ENCODE measurements at places on chromosomes 6 and 20.

GRCh38 chr6:152271776-152272464 is 365.2 kb downstream of the SYNE1 start:
- DNase-seq = no peak

GRCh38 chr6:150126641-150127291 is 16.1 kb upstream of the PPP1R14C start:
- DNase-seq = no peak

- no peak for DNase-seq
Measured at GRCh38 chr6:129124347-129124746, 241.4 kb downstream of the LAMA2 start.

GRCh38 chr6:69735027-69735426 is 61.8 kb downstream of the LMBRD1 start:
- DNase-seq = no peak

- DNase-seq = no peak
Measured at GRCh38 chr6:43639984-43640800, 4.6 kb downstream of the MAD2L1BP start.

- DNase-seq = no peak
Measured at GRCh38 chr6:111625461-111626391, 20.0 kb upstream of the TRAF3IP2 start.

GRCh38 chr20:24996449-24997377 is 4.2 kb upstream of the APMAP start:
- DNase-seq = no peak

GRCh38 chr6:124010574-124010973 is 206.9 kb downstream of the NKAIN2 start:
- DNase-seq = no peak

GRCh38 chr20:50285376-50286173 is 94.9 kb downstream of the CEBPB start:
- DNase-seq = no peak

- peak; percentile 42 for DNase-seq
Measured at GRCh38 chr6:130872250-130873095, 45.3 kb downstream of the SMLR1 start.

DNA sequence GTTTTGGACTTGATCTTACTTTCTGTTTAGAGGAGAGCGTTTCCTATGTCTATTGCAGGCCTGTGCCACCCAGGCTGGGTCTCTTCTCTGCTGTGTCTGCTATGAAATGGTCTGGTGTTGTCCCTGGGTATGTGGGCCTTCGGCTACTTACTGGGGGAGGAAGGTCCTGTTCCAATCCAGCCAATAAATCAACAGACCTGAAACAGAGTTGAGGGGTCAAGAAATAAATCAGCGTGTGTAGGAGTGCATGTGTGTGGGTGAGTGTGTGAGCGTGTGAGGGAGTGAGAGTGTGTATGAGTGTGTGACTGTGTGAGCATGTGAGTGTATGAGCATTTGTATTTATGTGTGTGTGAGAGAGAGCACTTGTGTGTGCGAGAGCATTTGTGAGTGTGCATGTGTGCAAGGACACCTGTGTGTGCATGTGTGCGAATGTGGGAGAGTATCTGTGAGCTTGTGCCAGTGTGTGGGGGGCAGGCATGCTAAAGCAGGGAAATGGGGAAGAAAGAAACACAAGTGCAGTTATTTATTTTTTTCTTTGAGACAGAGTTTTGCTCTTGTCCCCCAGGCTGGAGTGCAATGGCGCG is 86.3 kb upstream of the PMEPA1 start:
- DNase-seq = no peak

DNA sequence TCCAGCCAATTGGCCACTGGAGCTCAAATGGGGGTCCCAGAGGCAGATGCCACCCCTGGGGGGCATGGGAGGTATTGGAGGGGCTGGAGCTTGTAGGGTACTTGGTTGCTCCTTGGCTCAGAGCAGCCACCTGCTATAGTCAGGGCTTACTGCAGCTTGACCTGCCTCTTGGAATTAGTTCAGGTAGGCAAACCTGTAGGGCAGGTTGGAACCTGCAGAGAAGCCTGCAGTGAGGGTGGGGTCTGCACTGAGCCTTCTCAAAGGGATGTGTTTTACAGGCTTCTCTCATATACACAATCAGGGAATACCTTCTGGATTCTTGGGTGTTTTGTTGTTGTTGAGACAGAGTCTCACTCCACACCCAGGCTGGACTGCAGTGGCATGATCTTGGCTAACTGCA is 94.2 kb upstream of the MYL9 start:
- no peak for DNase-seq

DNA sequence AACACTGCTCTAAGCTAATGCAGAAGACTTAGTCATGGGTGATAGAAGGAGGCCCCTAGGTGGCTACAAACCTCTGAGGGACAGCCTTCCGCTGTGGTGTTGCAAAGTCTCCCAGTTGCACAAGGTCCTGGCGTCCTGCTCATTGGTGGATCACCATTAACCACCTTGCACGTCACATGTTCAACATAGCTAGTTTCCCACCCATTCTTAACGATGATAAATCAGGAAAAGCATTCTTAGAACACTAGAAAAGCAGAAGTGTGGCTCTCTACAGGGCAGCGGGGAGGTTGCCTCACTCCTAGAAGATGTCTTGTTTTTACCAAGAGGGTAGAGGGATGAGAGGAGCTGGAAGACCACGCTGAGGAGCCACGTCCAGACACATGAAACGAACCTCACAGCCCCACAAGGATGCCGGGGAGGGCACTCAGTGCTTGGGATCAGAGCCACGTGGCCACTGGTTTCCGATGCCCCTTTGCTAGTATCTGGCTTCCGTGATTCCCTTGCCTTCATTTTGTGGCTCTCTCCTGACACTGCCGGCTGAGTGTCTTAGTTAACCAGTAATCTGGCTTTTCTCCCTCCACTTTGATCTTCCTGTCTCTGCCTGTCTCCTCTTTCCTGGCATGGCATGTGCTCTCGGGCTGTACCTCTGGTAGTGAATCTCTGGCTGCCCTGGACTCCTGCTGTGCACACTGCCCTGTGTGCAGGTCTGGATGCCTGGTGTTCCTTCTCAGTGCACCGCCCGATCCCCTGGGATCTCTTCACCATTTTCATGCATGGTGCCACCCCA is 91.4 kb upstream of the NEDD9 start:
- no peak for DNase-seq

GRCh38 chr6:5876076-5876475 is 130.6 kb downstream of the NRN1 start:
- DNase-seq = no peak

DNA sequence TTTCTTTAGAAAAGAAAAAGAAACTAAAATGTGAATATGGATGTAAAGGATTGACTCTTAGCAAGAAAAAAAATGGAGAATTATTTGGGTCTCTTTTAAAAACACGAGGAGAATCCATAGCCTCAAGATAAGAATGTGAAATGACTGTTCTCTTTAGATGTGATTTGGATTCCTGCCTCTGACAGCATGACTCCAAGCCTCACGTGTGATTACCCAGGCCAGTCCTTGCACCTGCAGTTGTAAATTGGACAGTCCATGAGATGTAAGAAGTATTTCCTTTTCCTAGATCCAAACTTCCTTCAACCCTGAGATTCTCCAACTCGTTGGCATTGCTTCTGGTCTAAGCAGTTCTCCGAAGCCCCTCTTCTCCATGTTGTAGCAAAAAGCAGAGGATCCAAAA is 31.9 kb downstream of the SLC2A12 start:
- DNase-seq = no peak

GRCh38 chr6:99393366-99393697 is 663 bp downstream of the COQ3 start:
- DNase-seq = no peak

GRCh38 chr6:166165558-166166313 is 1.9 kb downstream of the TBXT start:
- no peak for DNase-seq

- no peak for DNase-seq
Measured at GRCh38 chr6:100881707-100882040, 545 bp upstream of the ASCC3 start.

DNA sequence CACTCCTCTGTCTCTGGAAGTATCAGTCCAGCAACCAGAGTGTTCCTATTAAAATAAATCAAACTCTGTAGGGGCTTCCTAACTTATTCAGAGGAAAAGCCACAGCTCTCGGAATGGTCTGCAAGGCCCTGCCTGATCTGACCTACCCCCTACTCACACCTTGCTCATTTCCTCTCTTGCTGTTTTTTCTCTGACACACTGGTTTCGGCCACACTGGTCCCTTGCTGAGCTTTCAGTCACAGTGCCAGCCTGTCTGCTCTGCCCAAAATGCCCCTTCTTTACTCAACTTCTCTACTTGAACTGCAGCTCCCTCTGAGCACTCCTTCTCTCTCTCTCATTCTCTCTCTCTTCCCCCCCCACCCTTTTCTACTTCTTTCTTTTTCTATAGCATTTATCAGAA is 430.2 kb downstream of the UTRN start:
- no peak for DNase-seq

DNA sequence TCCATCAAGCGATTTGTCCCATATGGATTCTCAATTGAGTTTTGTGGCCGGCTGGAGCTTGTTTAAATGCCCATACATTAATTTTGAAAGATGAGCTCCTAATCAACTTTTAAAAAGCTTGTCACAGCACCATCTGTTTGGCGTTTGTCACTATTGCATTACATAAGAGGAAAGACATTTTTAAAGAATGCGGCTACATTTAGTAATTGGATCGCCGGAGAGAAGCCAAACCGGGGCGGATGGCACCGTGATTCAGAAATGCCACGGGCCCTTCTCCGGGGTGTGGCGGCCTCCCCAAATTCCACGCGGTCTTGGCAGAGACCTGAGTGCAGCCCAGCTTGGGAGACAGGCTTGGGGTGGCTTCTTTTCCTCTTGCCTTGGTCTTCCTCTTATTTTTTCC is 67.7 kb upstream of the ZNFX1 start:
- DNase-seq = peak; percentile 92

- DNase-seq = no peak
Measured at GRCh38 chr6:149452037-149452939, 32.5 kb downstream of the ZC3H12D start.

DNA sequence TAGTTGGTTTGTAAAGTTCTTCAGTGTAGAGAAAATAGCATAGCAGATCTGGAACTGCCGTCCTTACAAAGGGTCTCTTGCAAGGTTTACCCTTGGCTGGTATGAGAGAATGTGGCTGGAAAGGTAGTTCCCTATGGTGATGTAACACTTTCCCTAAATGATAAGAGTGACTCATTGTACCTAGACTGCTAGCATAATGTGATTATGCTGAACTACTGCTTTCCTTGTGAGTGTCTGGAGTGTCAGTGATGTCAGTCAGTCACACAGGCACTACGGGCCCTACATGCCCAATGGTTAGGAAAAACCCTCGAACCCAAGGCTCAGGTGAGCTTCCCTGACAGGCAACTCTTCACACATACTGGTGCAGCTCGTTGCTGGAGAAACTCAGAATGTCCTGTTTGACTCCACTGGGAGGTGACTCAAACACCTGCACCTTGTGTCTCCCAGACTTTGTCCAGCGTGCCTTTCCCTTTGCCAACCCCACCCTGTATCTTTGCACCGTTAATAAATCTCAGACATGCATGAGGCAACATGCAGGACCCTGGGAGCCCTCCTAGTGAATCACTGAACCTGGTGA is 28.4 kb upstream of the LY86 start:
- no peak for DNase-seq

- peak; percentile 27 for DNase-seq
Measured at GRCh38 chr6:144710207-144710606, 425.1 kb downstream of the UTRN start.

DNA sequence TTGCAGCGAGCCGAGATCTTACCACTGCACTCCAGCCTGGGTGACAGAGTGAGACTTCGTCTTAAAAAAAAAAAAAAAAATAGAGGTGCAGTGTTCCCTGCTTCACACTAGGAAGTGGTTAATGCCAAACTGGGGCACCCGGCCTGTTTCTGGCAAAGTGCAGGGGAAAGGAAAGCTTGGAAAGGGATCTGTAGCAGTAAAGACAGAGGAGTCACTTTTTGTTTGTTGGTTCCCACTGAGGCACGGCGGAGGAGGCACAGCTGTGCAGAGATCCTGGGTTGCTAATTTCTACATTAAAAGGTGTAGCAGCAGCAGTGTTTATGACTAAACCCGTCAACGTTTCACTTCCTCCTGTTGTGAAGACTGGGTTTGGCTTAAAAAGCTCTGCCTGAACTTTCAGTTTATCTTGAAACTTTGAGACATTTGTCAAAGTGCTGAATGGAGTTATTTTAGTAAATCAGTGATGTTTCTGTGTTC is 125.6 kb downstream of the CARMIL1 start:
- no peak for DNase-seq

All from HS-27A (cell line).